ENCODE measurements at places on chromosomes 12 and 14.

DNA sequence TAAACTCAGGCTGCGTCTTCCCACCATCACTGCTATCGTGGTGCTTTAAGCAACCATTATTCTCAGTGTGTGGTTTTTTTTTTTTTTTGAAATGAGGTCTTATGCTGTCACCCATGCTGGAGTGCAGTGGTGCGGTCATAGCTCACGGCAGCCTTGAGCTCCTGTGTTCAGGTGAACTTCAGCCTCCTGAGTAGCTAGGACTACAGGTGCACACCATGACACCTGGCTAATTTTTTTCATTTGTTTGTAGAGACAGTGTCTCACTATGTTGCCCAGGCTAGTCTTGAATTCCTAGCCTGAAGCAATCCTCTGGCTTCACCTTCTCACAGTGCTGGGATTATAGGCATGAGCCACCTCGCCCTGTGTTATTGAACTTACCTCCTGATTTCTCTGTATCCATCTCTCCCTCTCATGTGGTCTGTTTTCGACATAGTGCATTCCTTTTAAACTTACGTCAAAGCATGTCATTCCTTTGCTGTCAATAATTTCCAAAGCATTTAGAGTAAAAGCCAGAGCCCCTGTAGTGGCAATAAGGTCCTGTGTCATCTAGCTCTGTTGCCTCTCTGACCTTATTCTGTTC, 255.5 kb downstream of the SNAPC1 start:
- no peak for DNase-seq

- DNase-seq = no peak
Observed at GRCh38 chr14:51282517-51282916, 42.5 kb downstream of the TMX1 start.

- no peak for DNase-seq
Observed at GRCh38 chr14:68394118-68394763, 398.6 kb downstream of the ZFP36L1 start.

DNA sequence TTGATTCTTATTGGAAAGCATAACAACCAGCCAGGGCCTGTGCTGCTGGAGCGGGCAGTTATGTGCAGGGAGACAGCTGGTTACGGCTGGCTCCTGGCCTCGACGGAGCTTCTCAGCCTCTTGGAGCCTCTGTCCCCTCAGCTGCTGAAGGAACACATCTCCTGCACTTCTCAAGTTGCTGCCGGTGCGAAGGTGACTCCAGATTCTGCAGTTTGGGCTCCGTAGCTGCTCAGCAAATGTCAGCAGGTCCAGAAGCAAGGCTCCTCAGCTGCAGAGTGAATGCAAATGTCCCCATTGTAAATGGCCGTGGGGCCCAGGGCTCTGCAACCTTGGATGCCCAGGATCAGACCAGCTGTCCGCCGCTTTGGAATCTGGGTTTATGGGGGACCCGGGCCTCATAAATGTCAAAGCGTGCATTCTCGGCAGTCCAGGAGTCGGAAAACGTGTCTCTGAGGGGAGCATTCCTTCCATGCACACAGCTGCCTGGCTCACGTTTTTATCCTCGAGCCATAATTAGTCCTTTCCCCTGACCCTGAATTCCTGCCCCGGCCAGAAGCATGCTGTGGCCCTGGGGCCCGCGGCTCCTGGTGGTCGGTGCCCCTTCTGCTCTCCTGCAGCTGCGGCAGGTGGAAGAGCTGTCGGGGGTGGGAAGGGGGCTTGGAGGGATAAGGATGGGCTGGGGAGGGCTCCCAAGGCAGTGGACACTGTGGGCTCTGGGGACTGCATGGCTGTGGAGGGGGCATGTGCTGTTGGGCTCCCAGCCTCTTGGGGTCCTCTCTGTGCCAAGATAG, 106.0 kb downstream of the KIF26A start:
- no peak for DNase-seq

GRCh38 chr14:90815572-90815821, 733 bp downstream of the TTC7B start:
- DNase-seq = no peak

DNA sequence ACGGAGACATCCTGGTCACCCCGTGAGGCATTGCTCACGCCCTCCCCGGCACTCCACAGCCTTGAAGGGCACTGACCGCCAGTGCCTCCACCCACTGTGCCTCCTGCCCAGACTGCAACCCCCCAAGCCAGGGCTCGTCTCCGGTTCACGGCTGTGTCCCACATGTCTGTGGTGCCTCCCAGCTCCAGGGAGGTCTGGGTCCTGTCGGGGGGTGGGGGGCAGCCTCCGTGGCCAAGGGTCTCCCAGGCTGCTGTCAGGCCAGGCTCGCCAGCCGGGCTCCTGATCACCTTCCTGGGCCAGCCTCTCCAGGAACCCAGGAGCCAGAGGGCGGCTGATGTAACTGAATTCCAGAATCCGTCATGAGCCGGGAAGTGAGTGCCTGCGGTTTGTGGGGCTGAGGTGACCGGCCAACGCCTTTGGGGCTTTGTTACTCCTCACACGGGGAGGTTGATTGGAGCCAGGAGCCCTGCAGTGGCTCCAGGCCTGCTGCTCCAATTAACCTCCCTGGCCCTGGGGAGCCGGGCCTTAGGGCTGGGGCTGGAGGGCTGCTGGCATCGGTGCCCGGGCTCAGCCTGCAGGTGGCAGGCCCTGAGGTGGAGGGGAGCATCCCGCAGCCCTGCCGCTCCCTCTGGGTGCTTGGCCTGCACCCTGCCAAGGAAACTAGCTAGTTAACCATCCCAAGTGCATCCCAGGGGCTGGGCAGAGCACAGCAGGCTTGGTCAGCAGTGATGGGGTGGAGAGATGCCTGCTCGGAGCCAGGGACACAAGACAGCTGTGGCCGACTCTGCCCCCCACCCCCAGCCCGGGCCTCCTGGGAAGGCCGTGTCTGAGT, 36.4 kb upstream of the FBRSL1 start:
- DNase-seq = no peak

All from mesenchymal stem cell (in vitro differentiated cells and primary cell).